ENCODE measurements at places on chromosomes 12 and 14.

- DNase-seq = no peak
Observed at GRCh38 chr14:99647411-99647810, 2.5 kb downstream of the HHIPL1 start.

DNA sequence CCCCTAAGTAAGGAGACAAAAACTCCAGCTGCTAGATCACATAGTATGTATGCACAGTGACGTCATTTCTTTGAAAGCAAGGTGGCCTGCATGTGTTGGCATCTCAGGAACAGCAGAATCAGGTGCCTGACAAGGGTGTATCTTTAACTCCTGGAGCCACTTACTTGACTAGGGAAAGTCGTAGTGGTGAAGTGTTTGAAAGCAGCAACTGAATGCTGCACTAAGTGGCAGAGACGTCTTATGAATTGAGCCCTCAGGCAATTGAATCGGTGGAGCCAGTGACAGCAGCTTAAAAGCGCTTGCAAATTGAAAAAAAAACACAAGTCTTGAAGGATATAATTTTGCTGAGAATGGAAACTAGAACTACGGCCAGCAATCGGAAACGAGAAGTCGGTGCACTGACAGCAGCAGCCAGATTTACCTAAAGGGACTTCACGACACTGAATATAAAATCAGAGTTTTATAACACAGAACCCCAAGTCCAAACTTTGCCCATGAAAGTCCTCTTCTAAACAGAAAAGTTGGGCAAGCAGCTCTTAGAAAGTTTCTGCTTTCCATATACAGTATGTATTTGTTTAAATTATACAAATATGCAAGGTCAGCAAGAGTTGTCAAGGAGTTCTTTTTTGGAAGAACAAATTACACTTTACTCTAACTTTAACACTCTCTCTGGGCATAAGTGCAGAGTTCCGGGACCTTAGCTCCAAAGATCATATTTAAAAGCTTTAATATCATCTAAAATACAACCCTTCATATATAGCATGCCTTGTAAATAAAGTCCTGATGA, 1.1 kb downstream of the IGF1 start:
- no peak for DNase-seq

DNA sequence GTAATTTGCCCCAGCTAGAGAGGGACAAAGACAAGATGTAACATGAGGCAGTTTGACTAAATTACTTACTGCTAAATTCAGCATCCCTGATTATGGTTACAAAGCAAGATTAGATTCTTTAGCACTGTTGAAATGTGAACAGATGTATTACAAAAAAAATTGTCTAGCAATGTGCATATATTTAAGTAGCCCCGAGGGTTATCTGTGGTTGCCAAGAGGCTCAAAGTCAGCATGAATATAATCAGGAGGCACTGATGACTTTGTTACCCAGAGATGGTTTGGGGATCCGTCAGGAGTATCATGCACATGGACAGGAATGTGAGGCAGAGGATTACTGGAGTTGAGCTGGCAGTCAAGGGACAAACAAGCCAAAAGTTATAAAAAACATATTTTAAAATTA, 356.9 kb upstream of the CCDC196 start:
- no peak for DNase-seq

DNA sequence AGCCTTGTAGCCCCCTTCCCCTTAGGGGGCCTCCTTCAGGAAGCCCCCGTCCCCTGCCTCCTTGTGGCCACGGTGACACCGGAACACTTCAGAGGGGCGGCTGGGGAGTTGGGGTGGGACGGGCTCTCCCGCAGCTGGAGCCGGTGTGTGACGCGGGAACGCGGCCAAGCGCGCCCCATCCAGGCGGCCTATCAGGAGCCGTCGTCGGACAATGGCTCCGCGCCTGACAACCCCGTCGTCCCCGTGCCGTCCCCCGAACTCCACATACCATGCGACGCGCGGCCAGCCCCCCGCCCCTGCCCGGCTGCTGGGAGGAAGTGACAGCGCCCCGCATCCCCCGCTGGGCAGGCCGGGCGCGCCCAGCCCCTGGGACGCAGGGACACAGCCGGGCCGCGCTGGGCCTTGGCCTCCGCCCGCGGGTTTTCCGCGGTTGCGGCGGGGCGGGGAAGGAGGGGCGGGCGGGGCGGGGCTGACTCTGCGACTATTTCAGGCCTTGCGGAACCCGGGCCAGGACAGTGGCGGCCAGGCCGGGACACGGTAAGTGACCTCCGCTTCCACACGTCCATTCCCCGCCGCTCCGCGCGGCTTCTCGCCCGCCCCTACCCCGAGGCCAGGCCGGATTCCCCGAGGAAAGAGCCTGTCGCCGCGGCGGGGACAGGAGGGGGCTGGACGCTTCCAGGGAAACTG, at the start of gene TNFAIP2:
TSS of gene TNFAIP2 (plus strand) at position 515 of the 687 bp plus-strand sequence. CDS start 2,997 bp downstream, outside the sequence.
- DNase-seq = peak; percentile 82

Measured in sciatic nerve (tissue), 2 donors.